ENCODE measurements at places on chromosomes 3 and 15. TPM values are rescaled to one million over a fixed set of nuclear protein-coding genes. Genes with fewer than 3 reads are reported as not detected.

Gene SEMA6D
- 7.5 TPM for total RNA-seq

Gene MESP1
- 0.74 TPM for total RNA-seq

- no peak for DNase-seq
Observed at GRCh38 chr3:52202384-52203077, 4.6 kb downstream of the ALAS1 start.

DNA sequence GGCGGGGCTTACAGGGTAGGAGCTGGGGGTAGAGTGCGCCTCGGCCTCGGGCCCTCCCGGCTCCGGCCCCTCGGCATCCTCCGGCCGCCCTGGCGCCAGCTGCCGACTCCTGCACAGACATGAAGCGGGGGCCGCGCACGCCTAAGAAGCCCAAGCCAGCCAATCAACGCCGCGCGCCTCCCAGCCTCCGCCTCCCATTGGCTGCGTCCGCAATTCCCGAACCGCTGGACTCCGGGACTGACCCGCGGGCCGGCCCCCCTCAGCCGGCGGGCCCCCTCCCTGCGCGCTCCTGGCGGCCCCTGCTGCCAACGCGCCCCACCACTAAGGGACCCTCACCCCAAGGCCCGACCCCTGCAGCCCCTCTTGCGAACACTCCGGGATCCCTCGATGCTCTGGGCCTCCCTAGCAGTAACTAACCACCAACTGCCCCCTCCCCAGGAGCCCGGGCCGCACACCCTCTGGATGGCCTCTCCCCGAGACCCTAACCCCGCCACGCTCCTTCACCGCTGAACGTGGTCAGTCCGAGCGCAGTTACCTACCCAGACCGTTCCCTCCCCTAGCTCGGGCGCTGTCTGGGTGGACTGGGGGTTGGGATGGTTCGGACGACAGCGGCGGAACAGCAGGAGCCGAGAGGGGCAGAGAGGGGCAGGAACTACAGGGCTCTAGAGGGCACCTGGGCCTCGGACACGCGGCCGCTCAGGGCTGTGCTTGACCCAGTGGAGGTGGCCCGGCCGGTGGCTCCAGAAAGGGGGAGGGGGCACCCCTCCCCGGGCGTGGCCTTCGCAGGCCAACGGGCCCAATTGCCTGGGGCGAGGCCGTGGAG is 5.0 kb downstream of the GATA2 start:
- DNase-seq: peak; percentile 83

DNA sequence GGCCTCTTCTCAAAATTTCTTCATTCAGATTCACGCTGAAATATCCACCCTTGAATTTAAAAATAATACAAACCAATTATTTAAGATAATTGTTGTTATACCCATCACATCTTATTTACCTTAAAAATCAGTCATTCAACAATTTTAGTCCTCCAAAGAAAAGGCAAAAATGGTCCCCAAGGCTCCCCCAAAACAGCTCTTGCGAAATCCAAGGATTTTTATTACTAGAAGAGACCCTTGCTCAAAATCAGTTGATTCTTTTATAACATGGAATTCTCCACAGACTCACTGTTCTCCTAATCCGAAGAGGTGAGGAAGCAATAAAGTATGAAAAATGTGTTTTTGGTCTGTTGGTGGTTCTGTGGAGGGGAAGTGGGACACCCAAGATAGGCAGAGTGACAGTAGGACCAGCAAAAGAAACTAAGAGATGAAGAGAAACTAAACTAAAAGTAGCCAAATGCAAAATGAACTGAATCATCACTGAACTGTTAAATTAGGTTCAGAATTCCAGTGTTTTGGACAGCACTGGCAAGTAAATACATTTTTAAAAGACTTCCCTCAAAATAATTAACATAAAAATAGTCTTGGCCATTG is 19.1 kb upstream of the PLCH1 start:
- no peak for DNase-seq

DNA sequence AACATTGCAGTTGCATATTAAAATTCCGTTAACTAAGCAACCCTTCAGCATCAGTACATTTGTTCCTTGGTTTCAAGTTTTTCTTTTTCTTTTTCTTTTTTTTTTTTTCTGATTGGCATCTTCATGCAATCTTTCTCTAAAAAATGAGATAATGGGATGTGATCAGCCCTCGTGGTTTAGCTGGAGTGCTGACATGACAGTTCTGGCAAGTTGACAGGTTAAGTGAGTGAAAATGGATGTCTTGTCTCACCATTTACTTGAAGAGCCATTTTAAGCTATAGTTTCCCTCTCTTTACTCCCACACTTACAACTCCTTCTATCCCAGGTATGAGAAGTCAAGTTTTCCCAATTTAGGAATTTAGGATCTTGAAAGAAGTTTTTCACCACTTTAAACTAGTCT is 495.2 kb downstream of the ROBO2 start:
- no peak for DNase-seq

- DNase-seq: no peak
Observed at GRCh38 chr3:78143000-78143399, 1103.1 kb downstream of the ROBO2 start.

- no peak for DNase-seq
Observed at GRCh38 chr3:63909431-63909830, 2.8 kb downstream of the SCAANT1 start.

DNA sequence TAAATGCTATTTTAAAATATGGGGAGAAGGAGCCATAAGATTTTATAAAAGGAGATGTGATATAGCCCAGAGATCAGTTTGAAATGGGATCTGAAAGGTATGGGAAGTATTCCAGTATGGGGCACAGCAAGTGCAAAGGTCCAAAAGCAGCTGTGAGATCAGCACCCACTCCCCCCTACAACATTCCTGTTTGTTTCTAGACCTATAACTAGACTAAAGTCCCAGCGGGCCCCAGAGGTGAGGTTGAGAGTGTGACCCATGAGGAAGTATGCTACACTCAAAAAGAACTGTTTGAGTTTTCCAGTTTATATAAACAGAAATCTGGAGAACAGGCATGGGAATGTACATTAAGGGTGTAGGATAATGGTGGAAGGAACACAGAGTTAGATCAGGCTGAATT is 152.5 kb downstream of the TBC1D5 start:
- no peak for DNase-seq

GRCh38 chr15:59699810-59700431 is 10.8 kb upstream of the BNIP2 start:
- DNase-seq: no peak

DNA sequence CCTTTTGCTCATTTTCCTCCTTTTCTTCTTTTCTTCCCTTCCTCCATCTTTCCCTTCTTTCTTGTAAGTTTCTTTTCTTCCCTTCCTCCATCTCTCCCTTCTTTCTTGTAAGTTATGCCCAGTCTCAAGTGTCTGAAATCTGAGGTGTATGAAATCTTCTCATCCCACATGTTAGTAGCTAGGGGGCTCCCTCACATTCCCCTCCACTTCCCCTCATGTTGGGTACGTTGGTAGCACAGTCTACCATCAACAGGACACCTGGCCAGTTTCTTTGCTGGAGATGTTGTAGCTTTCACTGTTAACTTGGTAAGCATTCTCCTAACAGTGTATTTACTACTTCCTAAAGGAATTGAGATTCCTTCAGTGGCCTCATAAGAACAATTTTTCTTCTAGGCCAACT is 133.9 kb downstream of the ALDH1A2 start:
- DNase-seq: no peak

DNA sequence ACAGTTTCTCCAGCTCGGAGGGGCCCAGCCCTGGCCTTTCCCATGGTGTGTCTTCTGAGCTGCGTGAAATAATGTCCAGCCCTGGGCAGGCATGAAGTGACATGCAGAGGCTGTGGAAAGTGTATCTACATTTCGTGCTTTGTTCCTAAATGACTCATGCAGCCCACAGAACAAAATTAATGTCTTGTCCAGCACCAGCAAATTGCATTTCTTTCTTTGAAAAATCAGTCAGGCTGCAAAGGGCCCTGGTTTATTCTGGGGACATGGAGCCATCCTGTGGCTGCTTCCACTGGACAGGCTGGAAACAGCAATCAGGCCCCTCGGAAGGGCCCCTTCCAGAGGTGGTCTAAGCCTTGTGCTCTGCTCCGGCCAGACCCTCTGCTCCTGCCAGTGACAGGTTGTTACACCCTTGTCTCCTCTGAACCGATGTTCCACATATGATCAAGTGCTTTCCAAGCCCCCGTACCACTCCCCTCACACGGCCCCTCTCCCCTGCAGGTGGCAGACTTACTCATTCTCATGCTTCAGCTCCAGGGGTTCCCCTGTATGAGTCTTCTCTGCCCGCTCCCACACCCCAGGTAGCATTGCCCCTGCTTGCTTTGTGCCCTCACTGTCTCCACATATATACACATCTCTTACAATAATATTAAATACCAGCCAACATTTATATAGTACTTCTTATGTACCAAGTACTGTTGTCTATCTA is 33.7 kb downstream of the CRYGS start:
- no peak for DNase-seq

Measured in SK-MEL-5 (cell line).